ENCODE measurements at places on chromosomes 4 and X. TPM values are rescaled to one million over a fixed set of nuclear protein-coding genes. Genes with fewer than 3 reads are reported as not detected.
A peak's percentile ranks its signal among the peaks of the same experiment; 100 is the strongest.

DNA sequence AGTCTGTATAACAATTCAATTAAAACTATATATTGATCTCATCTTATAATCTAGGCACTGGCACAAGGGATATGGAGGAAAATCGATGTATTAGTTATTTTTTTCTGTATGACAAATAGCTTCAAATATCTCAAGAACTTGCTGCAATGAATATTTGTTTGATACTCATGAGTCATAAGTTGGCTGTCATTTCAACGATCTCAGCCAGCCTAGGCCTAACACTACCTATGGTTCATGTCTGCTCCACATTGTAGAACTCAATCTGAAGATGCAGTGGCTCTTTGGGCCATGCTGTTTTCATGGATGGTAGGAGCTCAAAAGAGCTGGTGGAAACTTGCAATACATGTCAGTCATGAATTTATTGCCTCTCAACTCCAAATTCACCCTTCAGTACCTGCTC, 44.7 kb downstream of the MAGEB17 start:
- DNase-seq: no peak

DNA sequence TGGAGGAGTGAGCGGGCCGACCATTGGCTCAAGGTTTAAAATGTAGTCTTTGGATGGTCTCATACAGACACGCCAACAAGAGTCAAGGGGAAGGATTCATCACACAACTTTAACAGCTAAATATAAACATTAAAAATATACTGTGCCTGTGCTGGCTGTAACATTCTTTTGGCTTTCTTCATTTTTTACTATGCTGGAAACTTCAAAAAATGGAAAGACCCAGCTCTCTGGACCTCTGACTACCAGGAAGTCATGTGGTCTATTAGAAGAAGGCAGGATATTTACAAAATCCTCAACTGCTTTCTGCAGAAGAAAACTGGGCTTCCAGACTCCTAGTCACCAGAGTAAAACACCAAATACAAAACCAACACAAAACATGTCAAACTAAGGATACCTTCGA, 49.8 kb upstream of the KLF3 start:
- DNase-seq: no peak

DNA sequence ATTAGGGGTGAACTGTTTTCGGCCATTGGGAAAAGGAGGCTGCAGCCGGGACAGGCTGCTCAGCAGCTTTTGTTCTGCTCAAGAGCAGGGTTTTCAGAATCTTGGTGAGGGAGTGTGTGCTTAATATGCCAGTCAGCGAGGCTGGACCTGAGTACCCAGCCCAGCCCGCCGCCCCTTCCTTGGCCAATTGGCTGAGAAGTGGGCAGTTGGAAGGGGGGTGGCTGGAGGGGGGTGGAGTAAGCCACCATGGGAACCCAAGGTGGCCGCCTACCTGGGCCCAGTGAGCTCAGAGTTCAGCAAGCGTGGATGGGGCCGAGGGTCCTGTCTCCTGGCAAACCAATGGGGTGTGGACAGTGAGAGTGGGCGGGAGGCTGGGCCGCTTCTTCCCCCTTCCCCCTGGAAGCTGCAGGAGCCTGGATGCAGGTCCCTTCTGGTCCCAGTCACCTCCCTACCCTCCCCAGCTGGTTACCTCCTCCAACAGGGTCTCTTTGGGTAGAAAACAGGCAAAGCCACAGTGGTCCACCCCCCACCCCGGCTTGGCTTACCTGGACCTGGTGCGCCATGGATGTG, 52.5 kb downstream of the SORCS2 start:
- no peak for DNase-seq

DNA sequence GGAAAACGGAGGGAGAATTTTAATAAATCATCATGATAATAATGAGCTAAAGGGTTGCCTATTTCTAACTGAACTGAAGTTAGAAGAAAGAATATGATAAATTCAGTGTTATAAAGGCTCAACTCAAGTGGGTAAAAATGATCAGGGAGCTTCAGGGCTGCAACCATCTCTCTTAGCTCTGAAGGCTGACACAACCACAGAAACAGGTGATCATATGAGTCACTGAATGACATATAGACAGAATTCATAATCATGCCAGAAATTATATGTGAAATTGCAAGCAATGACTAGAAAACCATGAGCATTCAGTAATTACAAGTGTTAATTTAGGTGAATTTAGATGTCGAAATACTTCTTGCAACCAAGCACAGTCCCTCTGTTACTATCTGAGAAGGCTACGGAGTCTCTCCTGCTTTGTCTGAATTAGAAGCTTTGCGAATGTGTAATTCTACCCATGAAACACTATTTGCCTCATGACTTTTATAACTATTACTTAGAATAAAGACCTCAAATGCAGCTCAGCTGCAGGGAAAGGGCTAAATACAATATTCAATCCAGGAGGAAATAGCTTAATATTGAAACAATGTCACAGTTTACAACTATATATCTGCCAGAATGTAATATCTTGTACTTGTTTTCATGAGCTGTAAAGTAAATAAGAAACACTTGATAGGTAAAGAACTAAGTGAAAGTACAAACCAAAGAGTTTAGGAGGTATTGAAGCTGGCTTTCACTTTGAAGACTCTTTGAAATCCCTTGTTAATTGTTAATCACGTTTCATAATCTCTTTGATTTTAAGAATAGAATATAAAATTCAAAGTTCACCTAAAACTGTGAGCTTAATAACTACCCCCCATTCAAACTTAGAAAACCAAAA, 1972.6 kb downstream of the ARAP2 start:
- DNase-seq: no peak

DNA sequence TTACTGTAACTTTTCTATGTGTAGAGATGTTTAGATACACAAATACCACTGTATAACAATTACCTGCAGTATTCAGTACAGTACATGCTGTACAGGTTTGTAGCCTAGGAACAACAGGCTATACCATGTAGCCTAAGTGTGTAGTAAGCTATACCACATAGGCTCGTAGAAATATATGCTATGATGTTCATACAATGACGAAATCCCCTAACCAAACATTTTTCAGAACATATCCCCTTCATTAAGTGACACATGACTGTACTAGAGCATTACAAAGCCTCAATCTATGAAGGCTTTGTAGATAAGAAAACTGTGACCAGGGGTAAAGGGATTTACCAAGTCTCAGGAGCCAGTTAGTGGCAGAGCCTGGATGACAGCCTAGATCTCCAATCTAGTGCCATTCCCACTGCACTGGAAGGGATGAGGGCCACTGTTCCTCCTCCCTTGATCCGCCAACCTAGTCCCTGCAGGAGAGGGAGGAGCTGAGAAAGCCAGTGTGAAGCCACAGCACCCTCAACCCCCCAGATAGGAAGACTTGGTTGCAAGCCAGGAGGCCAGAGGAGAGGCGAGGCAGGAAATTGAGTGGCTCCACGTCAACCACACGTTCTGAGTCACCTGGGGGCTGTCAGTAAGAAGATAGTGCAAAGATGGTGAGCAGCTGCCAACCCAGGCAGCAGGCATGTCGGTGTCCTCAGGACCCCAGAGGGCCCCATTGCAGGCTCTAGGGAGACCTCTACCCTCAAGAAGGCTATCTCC, 227.7 kb downstream of the BCOR start:
- peak; percentile 34 for DNase-seq

GRCh38 chr4:22850055-22850454, 157.3 kb downstream of the GBA3 start:
- DNase-seq: peak; percentile 9

- no peak for DNase-seq
These were observed 1.8 kb upstream of the OTUD4 start for GRCh38 chr4:145182222-145182621.

GRCh38 chr4:85864259-85865205, 389.6 kb downstream of the ARHGAP24 start:
- DNase-seq: no peak

DNA sequence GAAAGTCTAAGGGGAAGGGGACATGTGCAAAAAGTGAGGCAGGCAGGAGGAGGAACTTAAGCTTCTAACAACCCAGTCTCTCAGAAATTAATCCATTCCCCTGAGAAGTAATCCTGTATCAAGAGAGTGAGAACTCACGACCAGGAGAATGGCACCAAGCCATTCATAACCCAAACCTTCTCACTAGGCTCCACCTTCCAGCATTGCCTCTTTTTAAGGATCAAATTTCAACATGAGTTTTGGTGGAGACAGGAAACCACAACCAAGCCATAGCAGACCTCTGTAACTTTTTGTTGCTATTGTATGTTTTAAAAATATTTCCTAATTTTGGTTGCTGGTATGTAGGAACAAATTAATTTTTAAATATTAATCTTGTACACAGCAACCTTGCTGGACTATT, 32.8 kb downstream of the PASD1 start:
- no peak for DNase-seq

- DNase-seq: no peak
These were observed 286.6 kb downstream of the BMPR1B start for GRCh38 chr4:95044324-95044837.

GRCh38 chr4:145189981-145190380, 9.6 kb upstream of the OTUD4 start:
- no peak for DNase-seq

DNA sequence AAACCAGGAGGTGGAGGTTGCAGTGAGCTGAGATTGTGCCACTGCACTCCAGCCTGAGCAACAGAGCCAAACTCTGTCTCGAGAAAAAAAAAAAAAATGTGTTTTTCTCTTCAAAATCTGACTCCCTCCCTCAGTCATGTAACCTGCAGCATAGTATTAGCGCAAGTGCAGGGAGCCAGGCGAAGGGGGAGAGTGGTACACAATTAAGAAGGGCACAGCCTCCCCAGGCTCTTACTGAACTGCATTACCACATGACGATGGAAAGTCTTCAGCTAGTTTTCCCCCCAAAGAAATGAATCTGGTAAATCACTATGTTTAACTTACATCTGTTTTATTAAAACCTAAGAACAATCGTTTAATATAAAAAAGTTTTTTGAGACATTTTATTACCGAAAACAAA, 32.4 kb downstream of the PALLD start:
- no peak for DNase-seq

- no peak for DNase-seq
These were observed 153.1 kb downstream of the SH3BGRL start for GRCh38 chrX:81354954-81355353.

DNA sequence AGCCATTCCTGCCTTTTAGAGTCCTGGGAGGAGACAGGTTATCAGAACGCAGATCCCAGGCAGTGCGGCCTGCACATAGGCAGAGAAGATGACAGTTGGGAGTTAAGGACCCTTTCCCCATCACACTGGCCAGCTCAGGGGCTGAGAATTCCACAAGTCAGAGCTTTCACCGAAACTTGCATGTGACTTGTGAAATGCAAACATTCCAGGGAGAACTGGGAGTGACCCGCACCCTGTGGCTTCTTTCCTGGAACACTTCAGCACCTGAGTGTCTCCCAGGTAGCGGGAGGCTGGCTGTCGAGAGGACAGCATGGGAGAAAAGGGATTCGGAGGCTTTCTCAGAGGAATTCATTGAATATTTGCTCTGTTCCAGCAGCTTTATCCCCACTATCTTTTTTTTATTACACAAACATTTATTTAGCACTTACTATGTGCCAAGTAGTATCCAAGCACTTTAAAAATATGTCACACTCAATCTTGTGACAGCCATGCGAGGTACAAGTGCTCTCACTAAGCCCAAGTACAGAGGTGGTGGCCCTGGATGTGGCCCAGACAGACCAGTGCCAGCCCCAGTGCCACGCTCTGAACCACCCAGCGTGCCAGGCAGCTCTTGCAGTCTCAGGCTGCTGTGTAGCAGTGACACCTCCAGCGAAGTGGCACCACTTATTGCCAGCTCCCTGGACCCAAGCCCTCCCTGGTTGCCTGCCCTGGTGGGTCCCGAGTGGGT, 100.5 kb downstream of the PHKA2 start:
- peak; percentile 16 for DNase-seq

- no peak for DNase-seq
These were observed 1673.4 kb upstream of the PCDH7 start for GRCh38 chr4:29046781-29047180.

- no peak for DNase-seq
These were observed 51.3 kb downstream of the UGT8 start for GRCh38 chr4:114649908-114650307.

DMRTC1B gene
- polyA plus RNA-seq: 0.70 TPM

ALG13 gene
- 49.9 TPM for polyA plus RNA-seq

ADH1A gene
- 0.16 TPM for polyA plus RNA-seq

TRIML2 gene
- polyA plus RNA-seq: not detected

CHRDL1 gene
- 0.45 TPM for polyA plus RNA-seq

SMIM10L2A gene
- polyA plus RNA-seq: not detected

MAGEE2 gene
- polyA plus RNA-seq: 0.22 TPM

NPY1R gene
- polyA plus RNA-seq: 3.5 TPM

SMIM31 gene
- polyA plus RNA-seq: 16.7 TPM

OPRPN gene
- not detected for polyA plus RNA-seq

Data from small intestine (tissue), 16 donors.